Prostate gland (tissue), 2 donors: ENCODE measurements at places on chromosomes 2 and 18. TPM values are rescaled to one million over a fixed set of nuclear protein-coding genes. Genes with fewer than 3 reads are reported as not detected.

DNA sequence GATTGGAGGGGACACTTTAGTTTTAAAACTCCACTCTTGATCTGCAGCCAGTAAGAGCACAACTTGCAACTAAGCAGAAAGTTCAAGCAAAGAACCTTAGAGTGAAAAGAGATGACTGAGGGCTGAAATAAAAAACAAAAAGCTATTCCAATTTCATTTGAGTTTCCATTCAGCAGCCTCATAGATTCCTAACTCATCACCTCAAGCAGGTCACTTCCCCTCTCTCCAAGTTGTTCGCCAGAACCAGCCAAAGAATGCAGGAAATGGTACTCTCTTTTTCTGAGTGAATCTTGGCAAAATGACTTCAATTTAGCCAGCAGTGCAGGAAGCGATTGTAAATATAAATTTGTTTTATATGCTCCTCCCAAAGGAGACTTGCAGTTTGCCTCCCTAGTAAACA is 213.3 kb downstream of the SETBP1 start:
- no peaks in the 10 kb centered on the region for H3K27me3 ChIP-seq
- no peaks in the 10 kb centered on the region for H3K4me1 ChIP-seq
- H3K27ac ChIP-seq, result no peak overlapping the region
- H3K36me3 ChIP-seq, result no peaks in the 10 kb centered on the region
- no peak for DNase-seq

The SLC4A5 gene
- 65.9 TPM for total RNA-seq

DNA sequence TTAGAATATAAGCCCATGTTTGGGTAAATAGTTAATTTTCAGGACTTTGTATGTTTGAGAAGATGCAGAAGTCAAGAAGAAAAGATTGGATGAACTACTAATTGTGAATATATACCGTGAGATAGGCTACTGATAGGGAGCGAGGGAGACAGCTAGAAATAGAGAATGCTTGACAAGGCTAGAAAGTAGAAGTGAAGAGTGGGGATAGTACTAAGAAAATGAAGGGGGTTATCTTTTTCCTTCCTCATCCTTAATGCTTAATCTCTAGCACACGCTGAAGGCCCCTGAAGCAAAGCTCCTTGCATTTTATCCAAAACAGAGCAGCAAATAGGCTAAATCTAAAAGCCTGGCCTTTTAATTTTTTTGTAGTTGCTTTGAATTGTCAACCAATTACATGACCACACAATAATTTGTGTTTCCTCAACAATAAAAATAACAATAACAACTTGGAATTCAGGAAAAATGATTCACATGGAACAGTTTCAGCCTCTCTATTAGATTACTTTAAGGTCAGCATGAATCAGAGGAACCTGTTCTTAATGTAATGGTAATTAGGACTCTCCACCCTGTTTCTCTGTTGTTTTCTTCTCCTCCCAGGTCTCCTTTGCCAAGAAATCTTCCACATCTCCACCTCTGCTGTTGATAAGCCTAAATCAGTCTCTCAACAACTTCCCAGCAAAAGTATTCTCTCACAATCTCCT is 1071.3 kb upstream of the ZEB2 start:
- no peak overlapping the region for H3K27ac ChIP-seq
- no peaks in the 10 kb centered on the region for H3K36me3 ChIP-seq
- no peak overlapping the region for H3K4me3 ChIP-seq
- no peaks in the 10 kb centered on the region for H3K27me3 ChIP-seq
- no peaks in the 10 kb centered on the region for H3K4me1 ChIP-seq

DNA sequence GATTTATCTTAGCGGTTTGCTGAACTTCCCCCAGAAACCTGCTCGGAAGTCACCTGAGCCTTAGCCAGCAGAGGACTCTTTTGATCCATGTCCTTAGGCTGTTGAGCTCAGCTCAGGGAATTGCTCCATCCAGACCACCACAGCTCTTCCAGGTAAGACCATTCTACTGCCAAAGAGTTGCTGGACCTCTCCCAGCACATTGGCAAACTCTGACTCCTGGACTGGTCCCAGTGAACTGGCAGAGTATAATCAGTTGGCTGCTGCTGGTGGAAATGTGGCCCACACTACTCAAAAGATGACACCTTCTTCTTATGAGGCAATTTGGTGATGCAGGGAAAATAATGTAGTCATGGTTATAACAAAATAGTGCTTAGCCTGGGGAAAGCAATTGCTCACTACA is 308.8 kb upstream of the FIGN start:
- H3K4me1 ChIP-seq, result no peaks in the 10 kb centered on the region
- no peaks in the 10 kb centered on the region for H3K36me3 ChIP-seq
- H3K27ac ChIP-seq, result no peak overlapping the region
- no peak for DNase-seq
- no peaks in the 10 kb centered on the region for H3K27me3 ChIP-seq

The SERPINB4 gene
- total RNA-seq, result 1.1 TPM

- no peaks in the 10 kb centered on the region for H3K4me1 ChIP-seq
- H3K36me3 ChIP-seq, result no peaks in the 10 kb centered on the region
- no peak overlapping the region for H3K4me3 ChIP-seq
These were observed 67.7 kb downstream of the NCK2 start for GRCh38 chr2:105812180-105813044.

DNA sequence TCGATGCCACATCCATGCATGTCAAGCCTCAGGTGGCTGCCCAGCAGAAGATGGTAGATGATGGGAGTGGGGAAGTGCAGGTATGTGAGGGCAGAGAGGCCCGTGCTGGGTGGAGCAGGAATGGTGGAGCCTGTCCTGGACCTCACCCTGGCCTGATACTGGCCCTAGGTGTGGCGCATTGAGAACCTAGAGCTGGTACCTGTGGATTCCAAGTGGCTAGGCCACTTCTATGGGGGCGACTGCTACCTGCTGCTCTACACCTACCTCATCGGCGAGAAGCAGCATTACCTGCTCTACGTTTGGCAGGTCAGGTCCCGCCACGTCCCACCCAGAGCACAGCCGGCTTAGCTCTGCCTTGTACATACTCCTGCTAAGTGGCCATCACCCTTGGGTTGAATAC is 13.0 kb downstream of the VIL1 start:
- no peaks in the 10 kb centered on the region for H3K4me1 ChIP-seq
- H3K4me3 ChIP-seq, result no peak overlapping the region
- no peaks in the 10 kb centered on the region for H3K27me3 ChIP-seq
- no peaks in the 10 kb centered on the region for H3K36me3 ChIP-seq

- no peak overlapping the region for H3K27ac ChIP-seq
- no peaks in the 10 kb centered on the region for H3K4me1 ChIP-seq
- no peaks in the 10 kb centered on the region for H3K27me3 ChIP-seq
- H3K4me3 ChIP-seq, result no peak overlapping the region
These were observed 234.0 kb downstream of the LRRTM1 start for GRCh38 chr2:80070587-80070986.

GRCh38 chr2:196591621-196592022 is 47.9 kb upstream of the CCDC150 start:
- DNase-seq, result no peak
- H3K4me3 ChIP-seq, result no peak overlapping the region
- no peaks in the 10 kb centered on the region for H3K27me3 ChIP-seq
- H3K27ac ChIP-seq, result no peak overlapping the region

DNA sequence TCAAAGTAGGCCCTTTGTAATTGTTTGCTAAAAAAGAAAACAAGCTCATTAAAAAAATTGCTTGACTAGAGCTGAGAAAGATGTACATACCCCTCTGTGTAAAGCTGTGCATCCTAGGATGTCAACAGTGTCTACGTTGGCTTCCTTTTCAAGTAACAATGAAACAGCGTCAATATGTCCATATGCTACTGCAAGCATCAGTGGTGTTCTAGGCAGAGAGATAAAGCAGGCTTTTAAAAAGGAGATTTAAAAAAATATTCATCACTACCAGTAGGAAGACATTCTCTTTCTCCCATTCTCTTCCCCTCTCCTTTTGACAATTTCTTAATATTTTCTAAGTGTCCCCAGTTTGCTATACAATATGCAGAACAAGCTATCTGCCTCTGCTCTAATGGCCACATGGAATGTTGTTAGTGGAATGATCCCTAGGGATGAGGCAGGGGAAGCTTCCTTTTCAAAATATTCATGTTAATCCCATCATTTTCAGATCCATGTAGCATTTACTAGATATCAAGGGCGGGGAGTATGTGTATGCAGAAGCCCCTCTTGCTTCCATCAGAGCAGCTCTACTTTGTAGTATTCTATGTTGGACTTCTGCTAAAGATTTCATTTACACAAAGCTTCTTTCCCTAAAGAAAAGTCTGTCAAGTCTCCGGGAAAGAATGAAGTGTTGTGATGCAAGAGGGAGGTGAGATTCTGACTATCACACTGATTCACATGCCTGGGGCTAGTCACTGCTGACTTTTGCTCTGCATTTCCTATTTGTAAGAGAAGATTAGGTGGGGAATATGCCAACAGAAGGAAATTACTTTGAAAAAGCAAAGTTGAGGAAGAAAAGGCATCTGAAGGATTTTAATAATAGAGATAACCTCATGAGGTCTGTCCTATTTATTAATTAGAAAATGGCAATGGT is 81.5 kb upstream of the PGAP1 start:
- H3K27me3 ChIP-seq, result no peaks in the 10 kb centered on the region
- no peak overlapping the region for H3K4me3 ChIP-seq
- DNase-seq, result no peak
- H3K4me1 ChIP-seq, result no peaks in the 10 kb centered on the region
- H3K27ac ChIP-seq, result no peak overlapping the region
- H3K36me3 ChIP-seq, result no peaks in the 10 kb centered on the region

GRCh38 chr2:209960045-209960444 is 42.4 kb upstream of the RPE start:
- no peak overlapping the region for H3K27ac ChIP-seq
- H3K36me3 ChIP-seq, result no peaks in the 10 kb centered on the region
- no peaks in the 10 kb centered on the region for H3K27me3 ChIP-seq
- H3K4me3 ChIP-seq, result no peak overlapping the region
- no peaks in the 10 kb centered on the region for H3K4me1 ChIP-seq
- no peak for DNase-seq
